ENCODE measurements at places on chromosomes 3 and 15.

- no peak for DNase-seq
Observed at GRCh38 chr3:4425055-4425454, 42.0 kb downstream of the SUMF1 start.

GRCh38 chr3:14429237-14429636 lies 26.8 kb downstream of the SLC6A6 start:
- DNase-seq: no peak

- DNase-seq: peak; percentile 70
Observed at GRCh38 chr3:105827959-105828358, 40.9 kb downstream of the CBLB start.

DNA sequence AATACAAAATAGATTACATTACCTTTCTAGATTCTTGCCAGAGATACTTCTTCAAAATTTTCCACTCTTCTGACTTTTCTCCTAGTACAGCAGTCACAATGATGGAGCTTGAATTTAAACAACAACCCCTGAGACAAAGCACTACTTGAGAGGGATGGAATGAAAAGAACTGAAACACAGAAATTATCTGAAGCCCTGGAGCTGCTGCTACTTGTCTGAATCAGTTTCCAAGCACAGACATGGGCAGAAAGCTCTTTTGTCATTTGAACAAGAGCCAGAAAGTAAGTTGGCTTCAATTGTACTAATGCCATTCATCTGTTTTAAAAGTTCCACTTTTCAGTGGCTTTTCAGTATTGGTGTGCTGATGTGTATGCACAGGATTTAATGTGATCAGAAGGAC lies 718.5 kb upstream of the ARPP21 start:
- no peak for DNase-seq

DNA sequence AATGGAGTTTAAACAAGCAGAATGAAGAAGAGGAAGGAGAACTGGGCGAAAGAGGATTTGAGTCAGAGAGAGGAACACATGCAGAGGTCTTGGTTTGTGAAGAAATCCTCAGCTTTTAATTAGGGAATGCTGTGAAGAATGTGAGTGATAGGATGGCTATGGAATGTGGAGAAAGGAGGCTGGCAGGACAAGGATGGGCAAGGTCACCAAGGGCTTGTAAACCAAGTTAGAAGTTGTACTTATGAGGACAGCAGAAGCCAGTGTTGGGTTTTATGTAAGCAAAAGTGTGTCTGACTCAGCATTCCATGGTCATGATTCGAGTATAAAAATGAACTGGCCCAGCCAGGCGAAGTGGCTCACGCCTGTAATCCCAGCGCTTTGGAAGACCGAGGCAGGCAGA lies 60.0 kb upstream of the IL12A start:
- peak; percentile 97 for DNase-seq

DNA sequence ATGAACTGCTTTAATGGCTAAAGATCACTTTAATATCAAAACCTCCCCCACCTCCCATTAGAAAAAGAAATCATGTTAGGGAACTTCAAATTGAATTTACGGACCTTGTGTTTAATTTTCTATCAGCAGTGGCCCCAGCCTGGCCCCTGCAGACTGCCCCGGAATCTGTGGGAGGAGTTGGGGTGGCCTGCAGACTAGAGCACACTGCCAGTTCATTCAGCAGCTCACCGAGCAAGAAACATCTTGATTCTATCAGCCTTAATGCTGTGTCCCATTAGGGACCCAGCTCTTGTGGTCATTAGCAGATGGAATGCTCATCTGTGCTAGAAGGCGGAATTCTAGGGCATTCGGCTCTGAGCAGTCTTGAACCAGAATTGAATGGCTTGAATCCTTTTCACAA lies 54.2 kb downstream of the FLNB start:
- no peak for DNase-seq
